ENCODE measurements at places on chromosomes 4 and X.

DNA sequence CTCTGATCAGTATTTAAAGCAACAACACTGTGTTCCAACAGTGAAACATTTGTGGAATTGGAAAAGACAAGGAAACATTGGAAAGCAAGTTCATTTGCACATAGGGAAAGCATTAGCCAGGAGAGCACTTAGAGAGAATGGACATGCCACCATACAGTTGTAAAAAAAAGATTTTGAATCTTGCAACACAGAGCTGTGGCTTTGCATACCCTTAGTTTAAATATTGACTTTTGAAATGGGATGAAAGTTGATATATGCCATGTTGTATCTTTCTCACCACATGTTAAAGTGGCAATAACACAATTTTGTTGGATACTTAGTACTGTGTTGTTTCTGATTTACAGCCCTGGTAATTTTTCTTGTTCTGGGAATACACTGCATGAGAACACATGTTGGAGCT lies 208.1 kb downstream of the BMPR1B start:
- DNase-seq = no peak

GRCh38 chr4:38101563-38101962 lies 141.4 kb downstream of the PTTG2 start:
- no peak for DNase-seq

DNA sequence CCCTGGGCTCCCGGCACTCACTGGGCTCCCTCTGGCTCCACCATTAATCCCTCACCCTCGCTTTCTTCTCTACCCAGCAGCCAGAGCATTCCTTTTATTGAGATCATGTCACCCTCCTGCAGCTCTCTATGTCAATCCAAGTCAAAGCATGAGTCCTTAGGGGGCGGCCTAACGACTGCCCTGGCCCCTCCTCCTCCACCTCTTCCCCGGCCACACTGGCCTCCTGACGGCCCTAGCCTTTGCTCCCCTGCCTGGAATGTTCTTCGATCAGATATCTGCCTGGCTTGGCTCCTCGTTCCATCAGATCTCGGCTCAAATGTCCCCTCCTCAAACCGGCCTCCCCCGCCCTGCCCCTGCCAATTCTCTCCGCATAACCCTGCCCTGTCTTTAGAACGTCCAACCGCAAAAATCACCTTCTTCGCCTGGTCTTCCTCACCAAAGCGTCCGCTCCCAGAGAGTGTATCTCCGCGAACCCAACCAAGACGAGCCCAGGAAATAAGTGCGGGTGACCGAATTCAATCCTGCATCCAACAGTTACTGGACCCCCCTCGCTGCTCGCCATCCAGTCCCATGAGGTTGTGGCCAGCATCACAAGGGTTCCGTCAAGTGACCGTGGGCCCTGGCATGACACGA lies 722 bp upstream of the PNCK start:
- DNase-seq = no peak

DNA sequence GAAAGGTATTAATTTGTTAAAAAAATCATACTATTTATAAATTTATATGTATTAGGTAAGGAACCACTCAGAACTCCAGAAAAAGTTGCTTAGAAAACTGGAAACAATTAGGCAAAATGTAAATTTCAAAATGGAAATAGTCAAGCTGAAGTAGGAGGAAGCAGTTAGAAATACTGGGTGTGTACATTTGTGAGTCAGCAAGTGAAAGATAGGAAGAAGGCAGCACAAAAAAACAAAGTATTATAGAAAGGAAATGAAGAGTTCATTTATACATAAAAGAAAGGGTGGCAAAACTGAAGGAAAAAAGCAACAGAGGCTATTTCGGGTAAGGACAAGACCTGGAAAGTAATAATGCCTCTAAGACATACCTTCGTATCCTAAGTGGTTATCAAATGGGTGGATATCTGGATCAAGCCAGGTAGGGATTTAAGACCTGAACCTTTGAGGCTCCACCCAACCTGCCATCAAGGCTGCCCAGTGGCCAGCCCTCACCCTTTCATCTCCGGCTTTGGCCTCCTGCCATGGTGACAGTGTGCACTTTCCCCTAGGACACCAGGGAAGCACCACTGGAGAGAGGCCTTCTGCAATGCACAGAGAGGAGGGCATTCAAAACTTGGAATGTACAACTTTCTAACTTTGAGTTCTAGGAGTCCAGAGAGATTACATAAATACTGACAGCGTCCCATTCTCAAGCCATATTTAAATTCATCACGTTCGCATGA lies at the start of gene LRRC66:
Gene LRRC66 (minus strand): TSS at position 428 of the 722 bp plus-strand sequence. CDS start 2,750 bp downstream, outside the sequence.
- no peak for DNase-seq

GRCh38 chrX:123217077-123217476 lies 33.0 kb downstream of the GRIA3 start:
- no peak for DNase-seq

DNA sequence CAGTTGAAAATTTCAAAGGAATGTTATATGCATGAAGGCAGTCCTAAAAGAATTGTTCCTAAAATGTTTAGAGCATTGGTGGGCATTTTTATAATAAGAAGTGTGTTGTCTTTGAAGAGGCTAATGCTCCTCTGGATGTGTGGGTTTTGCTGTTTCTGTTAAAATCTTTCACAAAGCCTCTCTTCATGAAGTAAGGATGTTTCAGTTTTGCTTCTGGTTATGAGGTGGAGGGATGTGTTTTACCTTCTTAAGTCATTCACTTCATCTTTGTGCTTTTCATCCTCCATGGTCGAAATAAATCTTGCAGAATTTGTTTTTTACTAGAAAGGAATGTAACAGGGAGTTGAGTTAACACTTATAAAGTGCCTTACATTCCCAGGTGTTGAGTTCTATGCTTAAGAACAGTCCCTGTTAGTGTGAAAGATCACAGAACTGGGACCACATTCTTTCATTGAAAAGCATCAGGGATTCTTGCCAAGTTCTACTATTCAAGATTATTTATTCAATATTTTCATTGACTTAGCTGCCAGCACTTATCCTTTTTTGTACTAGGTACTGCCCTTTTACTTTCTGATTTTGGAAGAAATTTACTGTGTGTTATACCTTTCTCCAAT lies 21.1 kb downstream of the FHIP1A start:
- DNase-seq = no peak

GRCh38 chr4:16032396-16032770 lies 51.4 kb downstream of the PROM1 start:
- no peak for DNase-seq

DNA sequence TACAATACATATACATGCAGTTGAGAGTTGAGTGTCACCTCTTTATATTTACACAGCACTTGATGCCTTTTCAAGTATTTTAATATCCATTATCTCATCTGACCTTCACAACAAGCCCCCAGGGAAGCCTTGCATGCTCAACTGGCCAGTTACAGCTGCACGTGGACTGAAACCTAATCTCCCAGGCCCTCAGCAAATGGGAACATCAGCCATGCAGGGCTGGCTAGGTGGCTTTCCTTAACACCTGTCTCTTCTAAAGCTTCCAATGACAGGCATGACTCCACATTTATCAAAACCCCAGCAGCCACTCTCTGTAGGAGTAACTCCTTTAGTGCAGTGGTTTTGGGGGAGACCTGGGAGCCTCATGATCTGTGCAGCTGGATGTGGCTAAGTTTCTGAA lies 56.4 kb downstream of the PHKA2 start:
- no peak for DNase-seq

DNA sequence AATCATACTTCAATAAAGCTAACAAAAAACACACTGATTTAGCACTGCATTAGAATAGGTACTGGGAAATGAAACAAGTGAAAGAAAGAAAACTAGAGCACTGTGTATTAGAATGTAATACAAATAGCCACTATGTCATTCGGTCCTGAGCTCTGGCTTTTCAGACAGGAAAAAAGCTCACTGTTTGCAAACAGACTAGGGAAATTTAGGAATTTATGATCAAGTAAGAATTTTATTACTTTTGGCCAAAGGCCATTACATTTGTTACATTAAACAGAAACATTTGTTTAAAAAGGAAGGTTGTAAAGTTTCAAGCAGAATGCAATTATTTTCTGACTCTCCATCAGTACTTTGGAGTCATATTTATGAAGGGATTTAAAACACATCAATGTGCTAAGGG lies 68.7 kb downstream of the KLHL8 start:
- no peak for DNase-seq

DNA sequence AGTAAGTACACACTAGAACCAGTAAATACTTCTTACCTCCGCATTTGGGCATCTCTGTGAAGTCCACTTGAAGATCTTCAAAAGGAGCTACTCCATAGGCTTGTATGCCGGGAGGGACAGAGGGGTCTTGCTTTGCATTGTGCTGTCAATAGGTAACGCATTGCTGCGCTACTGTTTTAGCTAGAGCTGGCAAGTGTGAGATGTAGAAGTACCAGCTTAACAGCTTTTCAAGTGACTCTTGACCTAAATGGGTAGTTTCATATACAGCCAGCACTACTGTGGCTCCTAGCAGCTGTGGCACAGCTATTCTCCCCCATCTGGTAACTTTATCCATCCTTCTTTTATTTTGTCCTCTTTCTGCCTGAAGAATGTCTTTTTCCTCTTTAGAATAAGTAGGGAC lies 205.3 kb upstream of the KLF8 start:
- DNase-seq = no peak

GRCh38 chrX:39167791-39168190 lies 366.5 kb downstream of the MID1IP1 start:
- no peak for DNase-seq

GRCh38 chrX:4930426-4930825 lies 1217.0 kb upstream of the PRKX start:
- DNase-seq = no peak

- DNase-seq = no peak
These were observed 367.3 kb downstream of the CHIC1 start for GRCh38 chrX:73930300-73930699.

GRCh38 chr4:1948232-1948631 lies 60.5 kb downstream of the NELFA start:
- DNase-seq = no peak

DNA sequence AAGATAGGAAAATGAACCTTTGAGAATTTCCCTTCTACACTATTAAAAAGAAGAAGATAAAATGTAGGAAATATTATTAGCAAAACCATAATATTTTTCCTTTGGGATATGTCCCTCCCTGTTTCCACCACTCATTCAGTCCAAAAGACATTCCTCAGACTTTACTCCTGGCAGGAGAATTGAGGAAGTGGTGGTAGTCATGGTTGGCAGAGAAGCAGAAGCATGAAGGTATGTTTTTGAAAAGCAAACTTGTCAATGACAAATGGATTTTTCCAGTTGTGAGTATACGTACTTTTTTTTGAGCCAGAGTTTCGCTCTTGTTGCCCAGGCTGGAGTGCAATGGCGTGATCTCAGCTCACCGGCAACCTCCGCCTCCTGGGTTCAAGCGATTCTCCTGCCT lies 13.7 kb downstream of the STAG2 start:
- DNase-seq = no peak

- no peak for DNase-seq
These were observed 13.7 kb upstream of the TLR8 start for GRCh38 chrX:12892716-12893115.

DNA sequence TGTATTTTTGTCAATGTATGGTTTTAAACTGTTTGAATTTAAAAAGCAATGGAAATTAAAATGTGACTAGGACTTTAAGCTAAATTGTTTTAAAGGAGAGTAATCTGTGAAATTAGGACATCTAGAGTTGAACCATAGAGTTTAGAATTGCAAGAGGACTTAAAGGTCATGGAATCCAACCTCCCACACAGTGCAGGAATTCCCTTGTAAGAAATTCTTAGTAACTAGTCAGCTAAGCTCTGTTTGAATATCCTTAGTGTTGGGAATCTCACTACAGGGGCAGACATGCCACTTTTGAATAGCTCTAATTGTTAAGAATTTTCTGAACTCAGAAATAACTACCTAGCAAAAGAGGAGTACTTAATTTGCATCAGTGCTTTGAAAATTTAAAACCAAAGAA lies 292.9 kb downstream of the IL1RAPL1 start:
- no peak for DNase-seq

DNA sequence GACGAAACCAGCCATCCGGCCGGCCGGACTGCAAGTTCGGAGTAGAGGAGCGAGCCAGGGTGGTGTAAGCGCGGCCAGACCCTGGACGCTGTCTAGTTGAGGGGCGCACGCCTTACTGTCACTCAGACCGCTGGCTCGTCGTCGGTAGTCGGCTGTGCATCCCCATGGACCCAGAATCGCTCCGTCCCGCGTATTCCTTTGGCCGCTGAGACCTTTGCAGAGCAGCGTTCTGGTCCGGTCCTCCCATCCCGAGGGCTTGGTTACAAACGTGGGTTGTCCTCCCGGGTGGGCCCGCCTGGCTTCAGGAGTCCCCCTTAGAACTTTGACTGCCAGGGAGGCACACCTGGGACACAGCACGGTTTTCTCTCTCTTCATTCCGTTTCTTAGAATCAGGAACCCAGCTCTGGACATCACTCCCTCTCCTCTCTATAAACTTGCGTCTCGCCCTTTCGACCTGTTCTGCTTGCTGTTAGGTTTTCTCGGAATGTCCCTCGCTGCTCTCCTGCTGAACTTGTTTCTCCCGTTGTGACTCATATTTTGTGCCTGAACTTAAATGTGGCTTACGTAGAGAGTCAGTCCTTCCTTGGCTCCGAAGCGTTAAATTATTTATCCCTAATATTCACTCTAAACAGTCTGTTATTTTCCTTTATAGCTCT lies 672 bp downstream of the PGM2 start:
- DNase-seq = no peak

DNA sequence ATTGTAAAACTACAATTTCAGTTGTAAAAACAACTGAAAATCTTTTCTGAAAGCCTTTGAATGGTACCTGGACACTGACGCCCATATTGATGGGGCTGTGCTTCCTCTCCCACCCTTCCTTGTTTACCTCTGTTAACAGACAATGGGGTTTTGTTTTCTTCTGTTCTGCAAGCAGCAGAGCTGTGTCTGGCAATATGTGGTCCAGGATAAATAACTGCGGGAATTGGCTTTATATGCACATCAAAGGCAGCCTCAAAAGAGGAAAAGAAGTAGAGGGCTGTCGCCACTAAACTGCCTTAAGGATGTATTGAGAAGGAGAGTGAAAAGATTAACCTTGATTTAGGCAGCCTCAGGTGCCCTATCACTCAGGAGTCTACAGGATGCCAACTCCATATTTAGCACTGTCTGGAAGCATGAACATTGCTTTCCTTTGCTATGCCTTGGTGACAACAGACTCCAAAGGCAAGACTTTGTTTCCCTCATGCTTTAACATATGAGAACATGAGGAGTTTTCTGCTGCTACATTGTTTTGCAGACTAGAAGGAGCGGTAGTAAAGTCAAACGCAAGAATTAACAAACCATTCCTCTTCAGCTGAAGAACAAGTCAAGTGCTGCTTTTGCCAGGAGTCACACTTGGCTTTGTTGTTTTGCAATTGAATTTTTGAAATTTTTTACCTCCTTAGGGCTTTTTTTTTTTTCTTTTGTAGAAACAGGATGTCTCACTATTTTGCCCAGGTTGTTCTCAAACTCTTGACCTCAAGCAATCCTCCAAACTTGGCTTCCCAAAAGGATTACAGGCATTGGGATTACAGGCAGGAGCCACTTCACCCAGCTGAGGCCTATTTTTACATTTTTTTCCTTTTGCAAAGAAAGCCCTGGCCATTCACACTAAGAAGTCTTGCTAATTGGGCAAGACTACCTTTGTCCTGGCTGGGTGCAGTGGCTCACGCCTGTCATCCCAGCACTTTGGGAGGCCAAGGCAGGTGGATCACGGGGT lies 3.0 kb downstream of the IL21 start:
- no peak for DNase-seq

GRCh38 chrX:56802921-56803849 lies 74.1 kb downstream of the NBDY start:
- DNase-seq = no peak
